ENCODE measurements at places on chromosomes 2 and 18.

DNA sequence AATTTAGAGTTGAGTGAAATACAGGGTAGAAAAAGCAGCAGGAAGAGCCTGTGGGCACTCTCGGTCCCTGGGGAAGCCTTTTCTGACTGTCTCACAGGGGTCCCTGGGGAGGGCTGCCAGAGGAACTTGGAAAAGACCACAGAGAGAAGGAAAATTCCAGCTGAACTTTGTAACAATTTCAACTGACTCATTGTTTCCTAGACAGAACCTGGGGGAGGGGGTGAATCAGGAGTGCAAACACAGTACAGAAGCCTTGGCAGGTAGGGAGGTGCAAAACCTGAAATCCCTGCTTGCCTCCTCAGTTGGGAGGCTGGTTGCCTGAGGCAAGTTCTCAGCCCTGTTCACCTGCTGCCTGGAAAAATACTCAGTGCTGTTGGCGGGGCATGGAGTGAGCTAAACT is 106.8 kb downstream of the GRB14 start:
- no peak for DNase-seq

DNA sequence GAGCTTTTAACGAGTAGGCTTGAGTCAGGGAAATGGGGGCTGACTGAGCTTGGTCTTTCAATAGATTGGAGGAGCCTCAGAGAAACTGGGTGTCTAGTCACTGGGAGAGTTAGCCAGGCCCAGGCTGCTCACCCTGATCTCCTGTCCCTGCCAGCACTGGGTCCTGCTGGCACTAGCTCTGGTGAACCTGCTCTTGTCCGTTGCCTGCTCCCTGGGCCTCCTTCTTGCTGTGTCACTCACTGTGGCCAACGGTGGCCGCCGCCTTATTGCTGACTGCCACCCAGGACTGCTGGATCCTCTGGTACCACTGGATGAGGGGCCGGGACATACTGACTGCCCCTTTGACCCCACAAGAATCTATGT is 720 bp downstream of the KRTCAP3 start:
- DNase-seq: no peak

DNA sequence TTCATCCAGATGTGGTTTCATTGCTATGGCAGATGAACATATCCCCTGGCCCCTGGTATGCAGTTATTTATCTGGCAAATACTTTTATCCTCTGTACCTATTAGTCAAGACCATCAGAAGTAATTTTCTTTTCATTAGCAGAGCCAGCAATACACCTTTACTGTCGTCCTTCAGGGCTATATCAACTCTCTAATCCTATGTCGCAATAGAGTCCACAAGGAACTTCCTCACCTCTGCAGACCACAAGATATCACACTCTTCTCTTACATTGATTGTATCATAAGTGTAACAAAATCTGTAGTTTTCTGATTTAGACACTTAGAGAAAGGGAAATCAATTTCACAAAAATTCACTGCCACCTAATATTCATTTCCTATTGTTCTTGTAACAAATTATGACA is 252.9 kb upstream of the DCC start:
- no peak for DNase-seq

- DNase-seq: no peak
Measured at GRCh38 chr2:47346-47725, 1.0 kb upstream of the FAM110C start.

GRCh38 chr18:64713284-64713683 is 564.4 kb upstream of the LINC00305 start:
- DNase-seq: no peak

GRCh38 chr2:143697744-143698143 is 568.5 kb downstream of the ARHGAP15 start:
- DNase-seq: no peak

GRCh38 chr2:230676546-230676945 is 36.1 kb upstream of the CAB39 start:
- no peak for DNase-seq

Data from NCI-H1105 treated with DMSO at 0.1 percent for 48 hours (cell line).